ENCODE measurements at places on chromosomes 3 and 15.

DNA sequence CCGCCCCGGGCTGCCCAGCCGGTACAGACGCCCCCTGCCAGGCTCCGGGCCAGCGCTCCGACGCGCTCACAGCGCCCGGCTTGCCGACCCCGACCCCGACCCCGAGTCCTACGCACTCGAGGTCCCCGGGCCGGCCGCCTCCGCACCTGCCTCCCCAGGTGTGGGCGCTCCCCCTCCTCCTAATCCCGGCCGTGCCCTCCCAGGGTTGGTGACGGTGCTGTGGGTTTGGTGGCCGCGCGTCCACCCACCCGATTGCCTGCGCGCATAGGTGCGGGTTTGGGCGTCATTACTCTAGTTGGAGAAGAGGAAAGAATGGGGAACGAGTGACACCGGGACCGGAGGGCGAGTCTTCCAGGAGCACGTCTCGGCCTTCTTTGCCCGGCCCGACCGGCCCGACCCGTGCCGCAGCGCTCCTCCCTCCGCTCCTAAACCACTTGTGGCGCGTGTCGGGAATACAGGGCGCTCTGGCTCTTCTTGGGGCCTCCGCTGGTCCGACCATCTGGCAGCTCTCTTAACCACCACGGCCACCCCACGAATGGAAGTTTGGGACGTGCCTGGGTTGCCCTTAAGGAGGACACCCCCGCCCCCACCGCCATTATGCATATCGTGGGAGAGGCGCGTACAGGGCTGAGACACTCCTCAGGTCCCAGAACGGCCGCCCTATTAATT lies 810 bp upstream of the THRB start:
- no peak for DNase-seq

- DNase-seq = no peak
Observed at GRCh38 chr15:101637919-101638318, 14.3 kb downstream of the TM2D3 start.

DNA sequence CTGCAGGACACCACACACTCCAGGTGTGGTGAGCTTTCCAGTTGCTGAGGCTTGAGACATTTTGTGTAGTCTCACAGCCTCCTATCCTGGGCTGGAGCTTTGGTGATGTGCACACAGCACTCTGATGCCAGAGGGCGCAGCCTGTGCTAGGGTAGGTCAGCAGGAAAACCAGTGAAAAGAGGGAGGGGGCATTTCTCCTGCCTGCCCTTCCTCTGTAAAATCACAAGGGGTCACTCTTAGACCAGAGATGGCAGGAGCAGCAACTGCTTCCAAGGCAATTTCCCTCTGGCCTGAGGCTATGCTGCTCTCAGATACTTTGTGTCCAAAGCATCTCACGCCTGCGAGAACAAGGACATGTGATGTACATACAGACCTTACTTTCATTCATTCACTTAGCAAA lies 16.5 kb upstream of the MUSTN1 start:
- DNase-seq = no peak

GRCh38 chr3:41323467-41324155 lies 124.3 kb downstream of the CTNNB1 start:
- no peak for DNase-seq

DNA sequence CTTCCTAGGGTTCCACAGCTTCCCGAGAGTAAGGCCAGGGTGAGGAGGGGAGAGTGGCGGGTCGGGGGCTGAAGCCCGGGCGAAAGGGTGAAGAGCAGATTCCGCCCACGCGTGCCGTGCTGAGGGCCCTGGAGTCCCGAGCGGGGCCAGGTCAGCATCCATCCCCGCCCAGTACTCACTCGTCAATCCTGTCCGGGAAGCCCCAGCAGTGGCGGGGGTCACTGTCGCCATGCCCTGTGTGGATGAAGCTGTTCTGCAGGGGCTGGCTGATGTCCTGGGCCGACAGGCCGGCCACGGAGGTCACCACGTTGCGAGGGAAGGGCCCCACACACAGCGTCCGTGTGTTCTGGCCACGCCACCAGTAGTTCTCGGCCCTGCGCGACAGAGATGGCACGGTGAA lies 36.3 kb downstream of the TNK2 start:
- no peak for DNase-seq

GRCh38 chr3:87247430-87247773 lies 20.3 kb downstream of the CHMP2B start:
- DNase-seq = no peak

DNA sequence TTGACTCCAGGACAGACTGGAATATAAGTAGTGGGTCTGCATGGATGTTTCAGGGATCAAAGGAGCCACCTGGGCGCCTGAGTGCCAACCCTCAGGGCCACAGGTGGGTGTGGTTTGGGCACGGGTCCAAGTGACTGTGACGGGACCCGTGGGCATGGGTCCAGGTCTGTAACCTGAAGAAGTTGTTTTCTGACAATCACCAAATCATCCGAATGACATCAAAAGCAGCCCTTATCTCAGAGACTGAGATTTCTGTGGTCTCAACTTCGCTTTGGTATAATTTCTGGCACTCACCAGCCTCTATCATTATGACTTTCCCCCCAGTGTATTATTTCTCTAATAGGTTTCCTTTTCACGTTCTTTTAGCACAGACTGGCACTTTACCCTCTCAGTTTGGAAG lies 24.4 kb downstream of the RLBP1 start:
- no peak for DNase-seq

DNA sequence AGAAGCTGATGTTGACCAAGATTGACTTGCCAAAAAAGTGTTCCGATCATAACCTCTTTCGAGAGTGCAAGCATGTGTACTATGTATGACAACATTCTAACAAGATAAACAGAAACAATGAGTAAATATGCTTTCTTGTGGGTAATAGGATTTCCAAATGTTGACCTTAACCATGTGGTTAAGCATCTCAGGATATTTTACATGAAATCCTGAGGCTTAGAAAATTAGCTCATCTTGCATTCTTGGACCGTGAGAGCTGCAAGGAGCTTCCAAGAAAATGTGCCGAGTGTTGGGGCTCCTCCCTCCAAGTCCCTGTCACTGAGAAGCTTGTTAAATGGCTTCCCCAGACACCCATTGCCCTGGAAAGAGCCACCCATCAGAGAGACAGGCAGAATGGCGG lies 50.1 kb downstream of the C3orf20 start:
- DNase-seq = no peak

DNA sequence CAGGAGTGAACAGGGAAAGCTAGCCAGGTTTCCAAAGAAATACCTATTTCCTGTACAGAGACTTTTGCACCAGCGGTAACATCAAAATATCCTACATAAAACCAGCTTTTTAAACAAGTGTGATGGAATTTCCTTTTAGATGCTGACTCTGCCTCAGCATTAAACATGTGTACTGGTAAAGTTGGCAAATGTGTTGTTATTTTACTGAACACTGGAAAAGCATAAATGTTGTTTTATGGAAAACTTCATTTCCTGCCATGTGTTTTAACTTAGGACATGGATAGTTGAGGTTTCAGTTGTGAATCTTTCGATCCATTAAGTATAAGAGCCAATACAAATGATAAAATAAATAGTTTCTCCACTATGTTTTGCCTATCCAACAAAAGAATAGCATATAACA lies 15.7 kb downstream of the OXNAD1 start:
- DNase-seq = no peak

- no peak for DNase-seq
Observed at GRCh38 chr15:47401427-47401826, 315.9 kb upstream of the SEMA6D start.

DNA sequence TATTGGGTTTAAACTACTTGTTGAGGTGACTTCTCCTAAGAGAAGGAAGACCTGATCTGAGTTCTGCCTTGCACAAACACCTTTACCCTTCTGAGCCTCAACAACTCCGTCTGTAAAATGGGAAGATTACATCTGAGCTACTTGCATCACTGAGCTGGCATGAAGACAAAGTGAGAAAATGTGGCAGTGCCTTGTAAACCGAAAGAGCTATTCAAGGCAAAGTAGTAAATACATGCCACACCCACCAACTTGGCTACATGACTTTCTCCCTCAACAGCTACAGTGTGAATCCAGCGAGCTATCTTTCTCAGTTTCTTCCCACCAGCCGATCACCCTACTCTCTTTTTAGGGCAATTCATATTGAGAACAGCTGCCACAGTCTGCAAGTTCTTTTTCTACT lies 148.3 kb downstream of the FOXB1 start:
- no peak for DNase-seq

DNA sequence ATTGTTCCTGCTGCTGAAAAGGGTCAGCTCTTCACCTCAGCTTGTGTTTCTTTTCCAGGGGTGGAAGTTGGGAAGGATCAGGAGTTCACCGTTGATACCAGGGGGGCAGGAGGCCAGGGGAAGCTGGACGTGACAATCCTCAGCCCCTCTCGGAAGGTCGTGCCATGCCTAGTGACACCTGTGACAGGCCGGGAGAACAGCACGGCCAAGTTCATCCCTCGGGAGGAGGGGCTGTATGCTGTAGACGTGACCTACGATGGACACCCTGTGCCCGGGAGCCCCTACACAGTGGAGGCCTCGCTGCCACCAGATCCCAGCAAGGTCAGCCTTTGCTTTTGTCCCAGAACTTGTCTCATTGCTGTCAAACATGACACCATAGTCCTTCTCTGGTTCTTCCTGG lies 89.6 kb downstream of the DNASE1L3 start:
- DNase-seq = no peak

DNA sequence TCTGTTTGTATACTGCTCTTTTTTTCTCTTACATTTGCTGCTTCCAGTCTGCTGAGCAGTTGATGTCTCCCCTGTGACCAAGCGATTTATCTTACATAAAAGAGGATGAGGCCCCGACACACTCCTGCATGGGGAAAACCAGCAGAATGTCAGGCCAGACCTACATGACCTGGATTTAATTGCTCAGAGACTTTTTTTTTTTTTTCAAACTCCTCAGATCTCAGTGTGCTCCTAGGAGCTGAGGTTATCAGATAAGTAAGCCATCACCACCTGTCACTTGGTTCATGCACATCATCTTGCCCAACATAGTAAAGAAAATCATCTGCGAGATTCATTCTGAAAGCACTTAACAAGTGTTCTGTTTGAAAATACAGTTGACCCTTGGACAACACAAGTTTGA lies 163.1 kb downstream of the PLCL2 start:
- no peak for DNase-seq

DNA sequence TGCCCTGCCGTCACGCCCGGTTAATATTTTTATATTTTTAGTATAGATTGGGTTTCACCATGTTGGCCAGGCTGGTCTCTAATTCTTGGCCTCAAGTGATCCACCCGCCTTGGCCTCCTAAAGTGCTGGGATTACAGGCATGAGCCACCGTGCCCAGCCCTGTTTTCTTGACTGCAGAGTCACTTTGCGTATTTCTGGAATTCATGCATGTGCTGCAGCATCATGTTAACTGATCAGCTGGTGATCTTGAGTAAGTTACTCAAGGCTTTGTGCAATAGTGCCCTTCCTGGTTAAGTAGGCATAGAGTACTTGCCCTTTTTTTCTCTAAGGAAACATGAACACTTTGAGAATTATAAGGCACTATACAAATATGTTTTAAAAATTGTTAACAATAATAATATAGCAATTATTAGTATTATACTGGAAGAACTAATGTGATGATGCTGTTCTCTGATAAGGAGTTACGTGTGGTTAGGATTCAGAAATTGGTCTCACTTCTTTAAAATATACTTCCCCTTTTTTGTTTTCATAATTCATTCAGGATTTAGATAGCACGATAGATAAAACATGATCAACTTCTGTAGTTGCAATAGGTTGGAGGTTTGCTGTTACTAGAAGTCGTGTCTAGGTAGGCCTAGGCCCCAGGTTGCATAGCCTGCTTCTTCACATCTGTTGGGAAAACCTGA lies 33.6 kb downstream of the GPR171 start:
- DNase-seq = no peak

GRCh38 chr15:38297623-38298388 lies 45.2 kb downstream of the SPRED1 start:
- DNase-seq = no peak

DNA sequence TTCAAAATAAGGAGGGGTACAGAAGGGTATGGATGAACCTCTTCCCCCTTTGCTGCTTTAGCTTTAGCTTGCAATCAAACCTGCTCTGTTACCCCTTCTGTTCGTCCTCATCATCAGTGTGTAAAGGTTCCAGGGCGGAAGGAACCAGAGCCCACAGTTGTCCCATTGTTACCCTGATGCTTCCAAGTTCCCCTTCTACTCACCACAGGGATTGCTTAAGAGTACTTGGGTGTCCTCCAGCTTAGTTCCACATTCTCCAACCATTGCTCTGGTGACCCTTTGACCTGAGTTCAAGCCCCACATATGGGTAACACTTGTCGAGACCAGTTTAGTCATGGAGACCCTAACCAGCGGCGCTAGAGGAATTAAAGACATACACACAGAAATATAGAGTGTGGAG lies 1080.1 kb upstream of the ALCAM start:
- DNase-seq = no peak
